ENCODE measurements at places on chromosomes 3 and 15. TPM values are rescaled to one million over a fixed set of nuclear protein-coding genes. Genes with fewer than 3 reads are reported as not detected.
A peak's percentile ranks its signal among the peaks of the same experiment; 100 is the strongest.

DNA sequence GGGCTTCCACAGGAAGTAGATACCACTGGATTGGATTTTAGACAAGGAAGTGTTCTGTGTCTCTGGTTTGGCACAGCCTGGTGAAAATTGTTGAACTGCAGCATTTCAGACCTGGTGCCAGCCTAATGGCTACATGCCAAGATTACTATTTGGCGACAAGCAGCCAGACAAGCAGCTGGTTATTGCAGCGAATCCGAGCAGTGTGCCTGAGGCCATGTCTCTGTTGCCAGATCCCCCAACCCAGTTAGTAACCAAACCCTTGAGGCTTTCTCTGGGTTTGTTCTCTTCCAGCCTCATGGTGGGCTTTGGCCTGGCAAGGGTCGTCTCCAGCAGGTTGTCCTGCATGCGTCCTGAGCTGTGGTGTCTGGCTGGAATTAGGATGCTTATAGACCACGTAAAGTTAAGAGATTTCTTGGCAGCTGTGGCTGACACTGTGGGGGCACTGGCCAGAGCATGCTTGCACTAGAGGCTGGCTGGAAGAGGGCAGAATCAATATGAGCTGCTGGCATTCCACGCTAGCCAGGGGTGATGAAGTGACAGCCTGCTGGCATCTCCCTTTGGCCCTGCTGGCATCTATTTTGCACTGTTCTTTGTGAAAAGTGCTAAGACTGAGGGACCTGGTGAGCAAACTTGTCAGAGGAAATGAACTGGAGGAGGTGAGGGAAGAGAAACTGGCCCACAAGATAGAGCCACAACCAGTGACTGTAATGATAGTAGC, 172.6 kb downstream of the RBMS3 start:
- no peak for DNase-seq

GRCh38 chr3:126160243-126161210, 19.9 kb downstream of the ALDH1L1 start:
- no peak for DNase-seq

GRCh38 chr15:100103828-100104227, 237.9 kb downstream of the ADAMTS17 start:
- no peak for DNase-seq

- no peak for DNase-seq
Observed at GRCh38 chr15:99981191-99981647, 248.0 kb upstream of the LYSMD4 start.

DNA sequence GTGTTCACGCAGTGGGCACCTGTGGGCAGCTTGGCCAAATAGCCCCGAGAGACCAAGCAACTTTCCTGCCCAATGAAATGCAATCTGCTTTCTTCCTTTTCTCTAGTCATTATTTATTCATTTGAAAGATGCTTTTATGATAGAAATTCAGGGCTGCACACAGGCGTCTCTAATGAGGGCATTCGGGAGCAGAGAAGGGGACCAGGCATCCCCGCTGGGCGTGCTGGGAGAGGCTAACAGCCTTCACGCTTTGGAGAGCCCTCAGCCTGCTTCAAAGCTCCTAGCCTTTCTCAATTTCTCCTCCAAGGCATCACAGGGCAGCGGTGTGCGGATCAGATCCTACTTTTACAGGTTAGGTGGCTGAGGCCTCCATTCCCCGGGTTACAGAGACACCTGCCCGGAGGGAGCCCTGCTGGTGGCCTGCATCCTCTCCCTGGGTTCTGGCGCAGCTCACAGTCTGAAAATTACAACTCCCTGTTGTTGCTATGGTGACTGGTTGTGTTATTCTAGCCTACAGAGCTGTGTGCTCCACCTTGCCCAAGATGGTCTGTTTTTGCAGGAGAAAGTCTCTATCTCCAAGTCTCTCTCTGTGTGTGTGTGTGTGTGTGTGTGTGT, 21.8 kb upstream of the KLF13 start:
- peak; percentile 53 for DNase-seq

GRCh38 chr15:67085818-67086636, 20.6 kb downstream of the SMAD3 start:
- DNase-seq = no peak

- no peak for DNase-seq
Observed at GRCh38 chr3:15877813-15878212, 80.0 kb upstream of the ANKRD28 start.

DNA sequence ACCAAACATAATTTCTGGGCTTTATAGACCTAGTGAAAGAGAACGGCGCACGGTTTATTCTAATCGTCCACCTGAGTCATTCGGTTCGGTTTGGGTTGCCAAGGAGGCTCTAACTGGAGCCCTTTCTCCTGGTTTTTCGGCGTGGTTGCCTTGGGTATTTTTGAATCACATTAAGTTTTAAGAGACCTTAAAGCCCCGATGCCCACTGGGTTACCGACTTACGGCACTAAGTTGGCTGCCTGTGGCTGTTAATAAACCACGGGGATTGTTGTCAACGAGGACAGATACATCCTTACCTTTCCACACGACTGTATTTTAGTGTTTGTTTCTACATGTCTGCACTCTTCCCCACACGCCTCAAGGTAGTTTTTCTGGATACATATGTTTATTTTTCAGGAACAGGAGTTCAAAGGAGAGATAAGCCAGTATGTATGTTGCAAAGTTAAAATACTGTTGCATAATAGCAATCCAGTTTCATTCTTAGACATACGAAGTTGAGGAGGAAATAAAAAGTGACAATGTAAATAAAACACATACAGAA, 1.2 kb upstream of the ANP32A start:
- DNase-seq = peak; percentile 61

- DNase-seq = no peak
Observed at GRCh38 chr3:45670436-45670835, 18.8 kb upstream of the SACM1L start.

- DNase-seq = no peak
Observed at GRCh38 chr3:125148836-125149235, 63.7 kb downstream of the SLC12A8 start.

DNA sequence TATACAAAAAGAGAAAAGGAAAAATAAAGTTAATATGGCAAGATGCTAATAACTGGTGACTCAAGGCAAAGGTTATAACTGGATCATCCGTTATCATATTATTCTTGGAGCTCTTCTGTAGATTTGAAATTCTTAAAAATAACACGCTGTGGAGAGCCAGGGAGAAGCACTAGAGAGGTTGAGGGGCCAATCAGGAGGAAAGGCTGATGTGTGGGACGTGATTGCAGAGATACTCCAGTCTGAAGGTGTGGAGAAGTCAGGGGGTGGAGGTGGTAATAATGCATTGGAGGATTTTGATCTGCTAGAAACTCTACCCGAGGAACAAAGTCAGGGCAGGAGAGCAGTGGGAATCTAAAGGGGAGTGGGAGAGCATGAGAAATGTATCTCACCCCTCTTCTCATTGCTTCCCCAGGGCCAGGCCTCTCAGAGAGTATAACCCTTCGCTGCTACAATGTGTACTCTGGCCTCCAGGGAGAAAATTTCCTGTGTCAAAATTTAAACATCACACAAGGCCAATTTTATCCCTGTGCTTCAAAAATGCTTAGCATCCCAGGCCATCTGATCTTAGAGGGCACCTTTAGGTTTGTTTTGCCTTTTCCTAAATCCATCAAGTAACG, 211.5 kb upstream of the SEMA6D start:
- DNase-seq = no peak

DNA sequence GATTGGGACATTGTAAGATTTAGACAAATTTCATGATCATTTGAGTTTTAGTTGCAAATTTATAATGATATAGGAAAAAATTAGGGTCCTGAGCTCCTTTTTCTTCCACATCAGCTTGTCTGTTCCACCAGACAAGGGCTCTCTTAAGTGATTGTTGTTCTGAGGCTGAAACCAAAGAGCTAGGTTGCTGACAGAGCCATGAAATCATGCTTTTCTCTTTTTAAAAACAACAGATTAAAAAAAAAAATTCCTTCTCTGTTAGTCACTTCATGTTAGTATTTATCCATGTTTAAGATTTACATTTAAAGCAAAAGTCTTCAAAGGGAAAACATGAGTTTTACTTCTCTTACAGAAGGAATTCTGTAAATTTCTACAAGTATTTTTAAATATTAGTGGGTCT, 56.8 kb downstream of the ATP2C1 start:
- no peak for DNase-seq

GRCh38 chr15:35358824-35359223, 187.1 kb downstream of the DPH6 start:
- DNase-seq = no peak

GRCh38 chr3:112197131-112197530, 64.1 kb upstream of the GCSAM start:
- no peak for DNase-seq

- DNase-seq = no peak
Observed at GRCh38 chr15:44034334-44034733, 160.7 kb downstream of the FRMD5 start.

DNA sequence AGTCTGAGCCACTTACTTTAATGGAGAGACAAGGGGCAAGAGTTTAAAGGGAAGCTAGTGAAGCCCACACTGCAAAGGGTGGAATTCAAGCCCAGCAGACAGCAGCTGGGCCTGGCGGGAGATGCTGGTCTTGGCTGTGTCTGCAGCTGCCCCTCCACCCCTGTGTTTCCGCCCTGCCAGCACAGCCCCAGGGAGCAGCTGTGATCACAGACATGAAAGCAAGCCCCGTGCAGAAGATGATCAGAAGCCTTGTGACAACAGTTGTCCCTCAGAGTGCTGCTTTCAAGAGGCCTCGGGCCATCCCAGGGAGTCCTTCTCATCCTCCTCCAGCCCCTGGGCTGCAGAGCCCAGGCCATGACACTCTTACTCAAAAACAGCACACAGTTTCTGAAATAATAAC, 24.1 kb upstream of the SLC6A1 start:
- DNase-seq = no peak

GRCh38 chr3:49271047-49271446, 6.0 kb downstream of the C3orf62 start:
- no peak for DNase-seq

GRCh38 chr3:122969585-122970469, 57.7 kb downstream of the SEMA5B start:
- DNase-seq = no peak

- no peak for DNase-seq
Observed at GRCh38 chr15:64703632-64703959, 71.8 kb downstream of the RBPMS2 start.

The OR5K2 gene
- not detected for total RNA-seq

The CHRM5 gene
- not detected for total RNA-seq

The MDFIC2 gene
- not detected for total RNA-seq

The MUSTN1 gene
- not detected for total RNA-seq

The RGMA gene
- total RNA-seq = not detected

The ATP13A4 gene
- total RNA-seq = 0.23 TPM

The STRA6 gene
- 14.7 TPM for total RNA-seq

The CCDC9B gene
- 15.3 TPM for total RNA-seq

The MESP2 gene
- not detected for total RNA-seq

The AADACL2 gene
- total RNA-seq = not detected

The RAD51 gene
- total RNA-seq = 15.7 TPM

Data from HT-29 (cell line).